Vagina (tissue), 2 donors: ENCODE measurements at places on chromosomes 16 and 17.

GRCh38 chr16:55264949-55265348 is 59.1 kb upstream of the IRX6 start:
- no peak for DNase-seq

DNA sequence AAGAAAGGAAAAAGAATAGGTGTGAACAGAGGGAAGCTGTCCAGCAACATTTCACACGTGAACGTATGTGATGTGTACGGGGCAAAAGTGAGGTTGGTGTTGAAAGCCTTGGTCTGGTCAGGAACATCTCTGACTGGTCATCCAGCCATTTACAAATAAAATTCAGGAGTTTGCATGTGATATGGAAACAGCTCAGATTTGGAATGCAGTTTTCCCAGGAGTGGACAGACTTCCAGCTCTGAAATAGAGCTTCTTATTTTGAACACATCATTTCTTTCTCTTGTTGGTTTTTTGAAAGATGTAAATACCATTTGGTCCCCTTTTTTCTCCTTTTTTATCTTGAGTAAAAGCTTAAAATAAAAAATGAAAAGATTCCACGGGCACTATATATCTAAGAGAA is 566.2 kb upstream of the ZFHX3 start:
- DNase-seq: no peak

DNA sequence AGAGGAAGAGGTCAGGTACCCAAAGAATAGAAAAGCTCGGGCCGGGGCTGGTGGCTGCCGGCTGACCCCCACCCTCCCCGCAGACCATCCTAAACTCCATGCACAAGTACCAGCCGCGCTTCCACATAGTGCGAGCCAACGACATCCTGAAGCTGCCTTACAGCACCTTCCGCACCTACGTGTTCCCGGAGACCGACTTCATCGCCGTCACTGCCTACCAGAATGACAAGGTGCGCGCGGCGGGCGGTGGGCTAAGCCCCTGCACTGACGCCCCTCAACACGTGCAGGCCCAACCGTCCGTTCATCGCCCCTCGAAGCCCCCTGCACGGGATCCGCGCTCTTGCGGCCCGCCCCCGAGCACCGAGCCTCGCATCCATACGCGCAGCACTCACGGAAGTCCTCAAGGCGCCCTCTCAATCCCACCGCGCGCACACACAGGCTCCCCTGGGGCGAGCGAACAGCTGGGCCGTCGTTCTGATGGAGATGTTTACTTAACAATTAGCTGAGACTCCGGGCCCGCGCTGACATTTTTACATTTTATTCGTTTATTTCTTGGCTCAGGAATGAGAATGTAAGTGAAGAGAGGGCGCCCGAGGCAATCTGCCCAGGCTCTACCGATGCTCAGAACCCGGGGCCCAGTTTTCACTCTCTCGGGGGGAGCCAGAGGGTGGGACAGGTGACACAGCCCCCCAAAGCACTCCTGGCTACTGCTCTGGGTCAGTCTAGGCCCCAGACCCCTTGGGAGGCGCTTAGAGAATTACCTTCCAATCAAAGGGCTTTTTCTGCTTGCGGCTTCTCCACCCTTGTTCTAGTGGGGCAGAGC is 3.5 kb downstream of the TBX2 start:
- no peak for DNase-seq

GRCh38 chr16:73019457-73020362 is 28.2 kb downstream of the ZFHX3 start:
- DNase-seq: no peak

- DNase-seq: no peak
Measured at GRCh38 chr17:66523378-66524200, 221.2 kb downstream of the PRKCA start.
